ENCODE measurements at places on chromosomes 16 and 17.

DNA sequence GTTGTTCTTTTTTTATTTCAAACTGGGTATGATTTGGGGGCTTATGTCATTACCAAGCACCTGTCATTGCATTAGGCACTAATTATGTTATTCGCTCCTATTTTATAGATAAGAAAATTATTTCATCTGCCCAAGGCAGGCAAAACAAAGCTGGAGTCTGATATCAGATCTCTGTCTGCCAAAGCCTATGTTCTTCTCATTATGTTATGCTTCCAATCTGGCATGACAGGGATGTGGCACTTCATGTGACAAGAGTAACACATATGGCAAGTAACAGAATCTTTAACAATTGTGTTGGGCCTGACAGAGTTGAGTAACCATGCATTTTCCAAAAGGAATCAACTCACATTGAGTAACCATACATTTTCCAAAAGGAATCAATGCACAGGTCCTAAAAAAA, 61.2 kb upstream of the TOM1L1 start:
- DNase-seq, result no peak

GRCh38 chr16:65497571-65497970, 375.7 kb upstream of the CDH11 start:
- DNase-seq, result no peak

GRCh38 chr17:10617120-10617505, 40.0 kb downstream of the MYH3 start:
- DNase-seq, result no peak

DNA sequence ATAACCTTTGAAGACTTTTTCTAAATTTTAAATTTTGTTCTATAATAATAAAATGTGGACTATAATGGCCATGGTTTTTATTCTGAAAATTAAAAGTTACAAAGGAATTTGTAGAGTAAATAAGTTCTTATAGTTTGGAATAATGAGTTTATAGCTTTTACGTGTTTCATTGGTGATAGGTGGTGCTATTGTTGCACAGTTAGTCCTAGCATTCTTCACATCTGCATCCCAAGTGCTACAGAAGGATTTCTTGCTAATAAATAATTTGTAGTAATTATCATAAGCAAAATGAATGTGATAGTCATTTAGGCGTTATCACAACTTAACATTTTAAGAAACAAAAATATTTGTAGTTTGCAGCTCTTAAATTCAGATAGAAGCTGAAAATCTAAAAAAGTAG, 67.9 kb downstream of the BCAS3 start:
- DNase-seq, result no peak

GRCh38 chr17:45935710-45936509, 41.6 kb downstream of the MAPT start:
- DNase-seq, result no peak

DNA sequence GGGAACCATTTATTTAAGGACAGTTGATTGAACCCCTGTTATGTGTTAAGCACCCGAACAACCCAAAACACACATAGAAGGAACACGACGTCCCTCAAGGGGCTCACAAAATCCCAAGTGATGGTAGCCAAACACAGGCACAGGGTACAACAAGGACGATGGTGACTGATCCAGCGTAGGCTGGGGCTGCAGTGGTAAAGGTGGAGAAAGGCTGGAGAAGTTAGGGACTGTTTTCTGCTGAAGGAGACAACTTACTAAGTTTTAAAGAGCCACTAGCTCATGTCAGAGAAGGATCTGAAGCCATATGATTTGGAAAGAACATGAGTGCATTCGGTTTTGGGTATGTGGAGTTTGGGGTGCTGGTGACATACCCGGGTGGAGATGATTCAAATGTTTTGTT, 229.6 kb upstream of the TNRC6C start:
- DNase-seq, result no peak

DNA sequence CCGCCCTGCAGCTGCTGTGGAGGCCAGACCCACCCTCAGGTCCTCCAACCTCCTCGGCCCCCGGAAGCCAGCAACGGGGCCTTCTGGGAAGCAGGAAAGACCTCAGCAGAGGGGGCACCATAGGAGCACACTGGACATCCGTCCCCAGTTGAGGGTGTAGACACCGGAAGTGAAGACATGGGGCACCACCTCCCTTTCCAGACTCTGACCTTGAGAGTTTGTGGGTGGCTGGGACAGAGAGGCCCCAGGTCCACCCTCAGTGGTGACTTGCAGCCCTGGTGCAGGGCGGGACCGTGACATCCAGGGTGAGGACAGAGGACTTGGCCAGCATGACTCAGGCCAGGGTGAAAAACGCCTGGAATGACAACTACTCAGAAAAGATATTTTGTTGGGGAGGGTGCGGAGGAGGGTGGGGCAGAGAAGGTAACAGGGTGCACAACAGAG, 19.9 kb downstream of the CEP295NL start:
- no peak for DNase-seq

- DNase-seq, result no peak
Measured at GRCh38 chr17:8436844-8437171, 1.1 kb downstream of the NDEL1 start.

- DNase-seq, result peak; percentile 73
Measured at GRCh38 chr16:3131755-3132377, 3.0 kb upstream of the ZNF213 start.

- DNase-seq, result no peak
Measured at GRCh38 chr16:57824888-57825287, 22.6 kb upstream of the KIFC3 start.

GRCh38 chr16:2179576-2179975, 16.8 kb downstream of the CASKIN1 start:
- no peak for DNase-seq

DNA sequence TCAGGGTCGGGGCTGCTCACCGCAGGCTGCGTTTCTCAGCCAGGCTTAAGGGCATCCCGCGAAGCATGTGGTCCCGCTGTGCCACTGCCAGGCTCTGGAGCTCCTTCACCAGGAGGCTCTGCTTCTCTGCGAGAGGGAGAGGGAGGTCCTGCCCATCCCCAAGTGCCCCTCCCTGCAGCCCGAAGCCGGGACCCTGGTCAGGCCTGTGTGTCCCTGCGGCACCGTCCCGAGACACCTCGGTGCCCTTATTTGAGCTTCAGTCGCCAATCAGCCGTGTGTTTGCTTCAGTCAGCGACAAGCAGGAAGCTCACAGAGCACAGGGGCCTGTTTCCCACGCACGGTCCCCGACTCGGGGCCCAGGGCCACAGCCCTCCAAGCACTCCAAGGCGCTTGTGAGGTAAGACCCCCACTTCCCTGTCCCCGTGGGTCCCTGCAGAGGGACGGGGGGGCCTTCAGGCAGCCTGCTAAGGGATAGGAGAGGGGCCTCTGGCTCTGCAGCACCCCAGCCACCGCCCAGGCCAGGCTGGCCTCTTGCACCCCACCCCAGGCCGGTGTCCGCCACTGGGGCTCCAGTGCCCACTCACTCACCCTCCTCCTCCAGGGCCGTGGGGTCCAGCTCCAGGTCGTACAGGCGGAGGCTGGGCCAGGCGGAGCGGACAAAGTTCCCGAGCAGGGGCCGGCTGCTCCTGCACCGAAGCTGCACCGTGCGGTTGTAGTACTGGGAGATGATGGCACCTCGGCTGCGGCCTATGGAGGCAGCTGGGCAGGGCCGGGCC, 3.2 kb downstream of the TMC6 start:
- DNase-seq, result no peak

- peak; percentile 48 for DNase-seq
Measured at GRCh38 chr17:29357821-29358232, 32.3 kb upstream of the TAOK1 start.

- no peak for DNase-seq
Measured at GRCh38 chr17:5241861-5242671, 7.4 kb upstream of the SCIMP start.

DNA sequence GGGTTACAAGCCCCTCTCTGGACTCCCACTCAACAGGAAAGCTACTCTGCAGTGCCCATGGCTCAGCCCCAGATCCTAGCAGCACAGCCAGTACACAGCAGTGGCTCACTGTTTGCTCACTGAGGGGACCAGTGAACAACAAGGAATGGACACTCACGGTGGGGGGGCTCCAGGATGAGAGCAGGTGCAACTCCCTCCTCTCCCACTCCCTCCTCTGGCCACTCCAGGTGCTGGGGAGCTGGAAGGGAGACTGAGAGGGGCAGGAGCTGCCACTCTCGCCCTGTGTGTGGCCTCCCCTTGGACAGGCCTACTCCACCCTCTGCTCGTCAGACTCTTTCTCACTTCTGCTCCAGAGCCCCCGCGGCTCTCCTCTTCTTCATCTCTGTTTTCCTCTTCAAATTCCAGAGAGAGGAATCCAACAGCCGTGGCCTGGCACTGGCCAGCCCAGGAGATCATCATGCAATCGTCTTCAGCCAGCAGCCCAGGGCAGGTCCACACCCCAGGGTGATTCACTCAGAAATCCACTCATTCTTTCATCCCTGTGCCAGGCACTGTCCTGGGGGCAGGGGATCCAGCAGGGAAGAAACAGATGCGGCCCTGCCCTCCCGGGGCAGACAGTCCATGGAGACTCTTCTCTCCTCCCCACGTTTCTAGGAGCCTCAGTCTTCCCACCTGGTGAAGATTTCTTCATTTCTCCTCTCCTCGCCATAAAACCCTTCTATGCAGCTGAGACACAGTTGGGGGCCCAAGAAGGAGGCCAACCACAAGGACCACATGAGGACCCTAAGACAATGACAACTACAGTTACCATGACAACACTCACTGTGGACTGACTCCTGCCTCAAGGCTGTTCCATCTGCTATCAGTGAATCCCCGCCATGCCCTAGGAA, 30.7 kb downstream of the CFAP20 start:
- DNase-seq, result no peak

- peak; percentile 54 for DNase-seq
Measured at GRCh38 chr17:17781591-17782496, 54.9 kb downstream of the SREBF1 start.

- no peak for DNase-seq
Measured at GRCh38 chr16:88389621-88390160, 6.9 kb downstream of the ZNF469 start.

DNA sequence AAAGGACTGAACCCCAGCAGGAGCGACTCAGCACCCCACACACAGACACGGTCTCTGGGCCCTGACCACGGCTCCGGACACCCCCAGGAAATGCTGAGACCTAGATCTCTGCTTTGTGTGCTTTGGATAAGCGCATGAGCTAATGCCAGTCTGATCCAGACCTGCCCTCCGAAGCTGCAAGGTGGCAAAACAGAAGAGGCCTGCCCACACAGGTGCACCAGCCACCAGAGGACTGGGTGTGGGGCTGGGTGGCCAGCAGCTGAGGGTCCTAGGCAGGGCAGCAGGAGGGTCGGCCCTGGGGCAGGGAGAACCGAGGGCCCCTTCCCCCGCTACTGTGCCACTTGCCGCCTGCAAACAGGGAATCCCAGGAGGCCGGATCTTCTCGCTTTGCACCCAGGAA, 30.7 kb upstream of the EIF1 start:
- no peak for DNase-seq

DNA sequence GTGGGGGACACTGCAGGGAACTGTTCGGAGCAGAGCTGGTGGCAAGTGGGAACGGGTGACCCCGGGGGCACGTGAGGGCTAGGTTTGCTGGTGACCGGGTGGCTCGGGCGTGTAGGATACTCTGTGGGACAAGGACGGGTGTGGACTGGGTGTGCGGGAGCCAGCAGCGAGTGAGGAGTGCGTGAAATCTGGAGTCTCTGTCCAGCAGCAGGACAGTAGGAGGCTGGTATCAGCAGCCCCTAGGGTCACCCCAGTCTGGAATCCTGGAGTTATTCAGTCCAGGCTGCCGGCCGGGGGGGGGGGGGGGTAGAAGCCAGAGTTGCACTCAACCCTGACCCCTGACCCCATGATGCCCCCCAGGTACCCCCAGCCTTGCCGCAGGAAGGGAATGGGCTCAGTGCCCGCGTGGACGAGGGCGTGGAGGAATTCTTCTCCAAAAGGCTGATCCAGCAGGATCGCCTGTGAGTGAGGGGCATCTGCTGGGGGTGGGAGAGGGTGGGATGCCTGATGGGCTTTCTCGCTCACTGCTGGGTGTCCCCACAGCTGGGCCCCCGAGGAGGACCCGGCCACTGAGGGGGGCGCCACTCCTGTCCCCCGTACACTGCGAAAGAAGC, 6.2 kb downstream of the ACD start:
- DNase-seq, result no peak

DNA sequence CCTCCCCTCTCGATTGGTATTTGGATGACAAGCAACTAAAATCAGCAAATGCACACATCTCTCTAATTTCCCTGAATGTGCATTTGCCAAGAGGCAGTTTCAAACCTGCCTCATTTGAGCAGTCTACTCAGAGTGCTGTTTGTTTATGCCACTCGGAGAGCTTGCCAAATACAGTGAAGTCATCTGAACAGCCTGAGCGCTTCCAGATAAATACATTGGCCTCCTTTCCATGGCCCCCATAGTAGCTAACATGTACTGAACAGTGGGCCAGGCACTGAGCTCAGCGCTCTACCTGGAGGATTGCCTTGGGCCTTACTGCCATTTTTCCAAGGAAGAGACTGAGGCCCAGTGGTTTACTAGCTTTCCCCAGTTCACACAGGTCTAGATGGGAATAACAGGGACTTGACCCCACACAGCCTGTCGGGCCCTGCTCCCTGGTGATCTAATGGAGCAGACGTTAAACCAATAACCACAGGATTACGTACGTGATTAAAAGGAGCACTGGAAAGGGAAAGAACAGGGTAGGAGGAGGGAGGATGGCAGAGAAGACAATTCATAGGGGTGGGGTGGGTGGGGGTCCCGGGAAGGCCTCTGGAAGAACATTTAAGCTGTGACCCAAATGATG, 18.7 kb upstream of the ANKRD40CL start:
- no peak for DNase-seq

GRCh38 chr17:386141-386876, 33.7 kb upstream of the RPH3AL start:
- DNase-seq, result peak; percentile 47

DNA sequence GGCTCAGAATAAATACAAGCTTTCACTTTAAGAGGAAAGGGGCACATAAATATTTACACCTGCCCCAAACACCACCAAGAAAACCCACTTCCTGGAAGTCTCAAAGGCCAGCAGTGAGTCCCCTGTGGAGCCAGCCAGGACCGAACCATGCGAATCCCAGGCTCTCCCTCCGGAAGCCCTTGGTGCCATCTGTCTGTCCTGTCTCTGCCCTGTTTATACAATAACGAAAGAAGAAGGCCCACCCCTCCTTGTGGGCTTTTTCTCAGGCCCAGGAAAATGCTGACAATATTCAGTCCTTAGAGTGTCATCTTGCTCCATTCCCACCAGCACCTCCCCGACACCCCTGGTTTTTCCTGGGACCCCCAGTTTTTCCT, 3.6 kb upstream of the SLC6A4 start:
- no peak for DNase-seq

GRCh38 chr16:13510425-13511151, 409.4 kb upstream of the ERCC4 start:
- peak; percentile 2 for DNase-seq

GRCh38 chr16:59305850-59306249, 571.7 kb upstream of the GOT2 start:
- DNase-seq, result no peak

GRCh38 chr16:85902366-85903155, 3.6 kb downstream of the IRF8 start:
- DNase-seq, result no peak

Measured in OCI-M1 (cell line).